Right hindlimb (tissue), 1 donor: ENCODE measurements at places on chromosomes 2 and 18.

GRCh38 chr18:55064073-55064472 lies 104.8 kb upstream of the CCDC68 start:
- DNase-seq = no peak

DNA sequence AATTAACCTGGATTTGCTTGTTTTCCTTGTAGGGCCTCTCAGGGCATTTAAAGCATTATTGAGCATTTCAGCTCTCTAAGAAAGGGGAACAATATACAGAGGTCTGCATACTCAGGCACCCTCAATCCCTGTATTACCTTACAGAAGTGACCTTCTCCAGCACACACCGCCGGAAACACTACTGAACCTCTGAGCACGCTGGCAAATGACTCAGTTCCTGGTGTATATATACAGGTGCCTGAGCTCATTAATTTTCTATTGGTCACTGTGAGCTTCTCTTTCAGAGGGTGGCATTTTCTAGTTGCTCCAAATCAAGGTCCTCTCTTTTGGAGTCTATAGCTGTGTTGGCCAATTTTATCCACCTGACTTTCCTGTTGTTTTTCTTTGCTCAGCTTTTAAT lies 85.2 kb upstream of the COPS8 start:
- no peak for DNase-seq

DNA sequence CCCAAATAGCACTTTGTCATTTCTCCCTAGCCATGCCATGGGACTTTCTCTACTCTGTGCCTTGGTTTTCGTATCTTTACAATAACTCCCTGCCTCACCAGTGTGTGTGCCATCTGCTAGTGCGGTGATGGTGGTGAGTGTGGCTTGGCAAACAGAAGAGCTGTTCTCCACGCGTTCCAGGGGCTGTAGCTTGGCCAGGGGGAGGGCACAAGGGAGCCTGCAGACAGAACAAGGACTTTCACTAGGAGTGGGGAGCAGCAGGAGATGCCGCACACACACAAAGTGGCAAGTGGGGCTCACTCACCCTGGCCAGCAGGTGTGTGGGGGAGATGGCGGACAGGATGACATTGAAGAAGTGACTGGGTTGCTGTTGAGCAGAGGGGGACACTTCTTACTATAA lies 196.9 kb downstream of the HAUS1 start:
- peak; percentile 56 for DNase-seq

DNA sequence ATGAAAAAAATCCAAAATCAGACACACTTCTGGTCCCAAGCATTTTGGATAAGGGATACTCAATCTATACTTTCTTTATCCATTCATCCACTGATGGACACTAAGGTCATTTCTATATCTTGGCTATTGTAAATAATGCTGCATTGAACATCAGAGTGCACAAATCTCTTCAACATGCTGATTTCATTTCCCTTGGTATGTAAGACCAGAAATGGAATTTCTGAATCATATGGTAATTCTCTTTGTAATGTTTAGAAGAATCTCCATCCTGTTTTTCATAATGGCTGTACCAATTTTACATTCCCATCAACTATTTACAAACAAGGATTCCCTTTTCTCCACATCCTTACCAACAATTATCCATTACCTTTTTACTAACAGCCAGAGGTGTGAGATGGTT lies 33.7 kb upstream of the MCM6 start:
- no peak for DNase-seq

- no peak for DNase-seq
Observed at GRCh38 chr18:6959110-6959509, 158.5 kb downstream of the LAMA1 start.

GRCh38 chr2:143560724-143561123 lies 431.5 kb downstream of the ARHGAP15 start:
- DNase-seq = no peak

DNA sequence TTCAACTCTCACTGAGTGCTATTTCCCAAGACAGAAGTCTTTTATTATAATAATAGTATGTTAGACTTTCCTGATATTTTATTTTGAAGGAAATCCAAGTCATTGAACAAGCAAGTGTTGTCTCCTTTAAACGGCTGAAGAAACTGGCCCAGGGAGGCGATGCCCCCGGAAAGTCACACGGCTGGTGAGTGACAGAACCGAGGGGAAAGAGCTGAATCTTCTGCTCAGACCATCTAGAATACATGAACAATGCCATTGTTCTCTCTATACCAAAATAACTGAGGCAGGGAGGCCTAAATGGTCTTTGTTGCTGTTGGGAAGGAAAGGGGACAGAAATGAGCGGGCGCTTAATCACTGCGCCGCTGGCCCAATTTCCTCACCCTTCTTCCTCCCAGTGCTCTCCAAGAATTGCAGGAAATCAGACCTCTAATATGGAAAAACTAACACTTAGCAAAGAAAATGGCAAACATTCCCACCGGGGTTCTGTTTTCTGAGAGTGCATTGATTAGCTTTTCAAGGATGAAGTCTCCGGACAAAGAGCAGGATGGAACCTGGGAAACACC lies 101.5 kb downstream of the KLF7 start:
- DNase-seq = no peak

DNA sequence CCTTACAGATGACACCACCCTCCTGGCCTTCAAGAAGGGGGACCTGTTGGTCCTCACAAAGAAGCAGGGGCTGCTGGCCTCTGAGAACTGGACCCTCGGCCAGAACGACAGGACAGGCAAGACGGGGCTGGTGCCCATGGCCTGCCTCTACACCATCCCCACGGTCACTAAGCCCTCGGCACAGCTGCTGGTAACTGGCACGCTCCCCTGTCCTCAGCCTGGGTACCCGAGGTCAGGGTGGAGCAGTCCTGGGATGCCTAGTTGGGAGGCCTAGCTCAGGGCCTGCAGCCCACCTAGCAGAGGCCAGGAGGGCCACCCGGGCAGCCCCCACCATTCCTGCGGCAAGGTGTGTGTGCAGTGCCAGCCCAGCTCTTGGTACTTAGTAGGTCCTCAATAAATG lies 16.3 kb upstream of the GPR17 start:
- no peak for DNase-seq

DNA sequence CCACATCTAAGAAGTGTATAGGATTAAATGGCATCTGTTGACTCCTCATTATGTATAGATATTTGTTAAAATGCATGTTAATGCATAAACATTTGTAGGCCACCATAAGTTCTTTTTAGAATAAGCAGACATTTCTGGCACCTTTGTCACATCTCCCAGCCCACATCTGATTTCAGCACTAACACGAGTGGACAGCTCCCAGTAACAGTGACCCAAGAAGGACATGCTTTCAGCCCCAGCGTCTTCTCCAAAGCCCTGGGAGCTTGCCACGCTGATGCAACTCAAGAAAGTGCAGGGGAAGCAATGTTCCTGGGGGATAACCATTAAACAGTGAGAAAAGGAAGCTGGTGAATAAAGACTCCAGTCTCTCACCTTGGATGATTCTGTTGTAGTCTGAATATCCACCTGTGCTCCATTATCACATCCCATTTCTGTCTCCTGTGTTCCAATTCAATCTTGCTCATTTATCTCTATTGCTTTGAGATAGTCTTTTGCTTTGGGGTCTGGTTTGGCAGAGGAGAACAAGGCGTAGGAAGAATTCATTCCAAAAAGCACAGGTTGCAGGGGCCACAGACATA lies 182.6 kb upstream of the THSD7B start:
- peak; percentile 34 for DNase-seq

GRCh38 chr2:44320832-44321231 lies 40.5 kb downstream of the PREPL start:
- no peak for DNase-seq

GRCh38 chr2:37641582-37642171 lies 29.8 kb downstream of the CDC42EP3 start:
- DNase-seq = no peak

- no peak for DNase-seq
Observed at GRCh38 chr2:234535464-234535863, 38.6 kb upstream of the ARL4C start.

- no peak for DNase-seq
Observed at GRCh38 chr2:53752385-53752784, 15.2 kb upstream of the CHAC2 start.

- no peak for DNase-seq
Observed at GRCh38 chr18:60755134-60755533, 382.6 kb upstream of the MC4R start.

GRCh38 chr2:113060396-113060795 lies 1.4 kb downstream of the IL36RN start:
- DNase-seq = no peak

- no peak for DNase-seq
Observed at GRCh38 chr2:1681323-1682180, 62.8 kb downstream of the PXDN start.
